ENCODE measurements at places on chromosomes 5 and 9.

DNA sequence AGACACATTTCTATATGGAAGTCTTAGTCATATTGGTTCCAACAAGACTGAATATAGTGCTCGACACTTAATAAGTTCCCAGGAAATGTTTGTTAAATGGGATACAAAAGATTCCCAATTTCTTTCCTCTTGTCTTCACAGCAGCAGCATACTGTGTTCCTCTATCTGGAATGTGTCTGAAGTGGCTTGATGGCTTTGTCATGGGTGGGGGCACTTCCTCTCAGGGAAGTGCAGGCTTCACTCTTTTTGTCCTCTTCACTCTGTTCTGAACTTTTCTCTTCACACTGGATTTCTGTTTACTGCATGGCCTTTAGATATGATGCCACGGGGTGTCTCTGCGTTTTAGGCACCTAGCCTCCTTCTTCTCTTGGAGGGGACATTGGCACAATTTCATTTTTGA is 127.7 kb upstream of the C9orf72 start:
- no peak for DNase-seq

DNA sequence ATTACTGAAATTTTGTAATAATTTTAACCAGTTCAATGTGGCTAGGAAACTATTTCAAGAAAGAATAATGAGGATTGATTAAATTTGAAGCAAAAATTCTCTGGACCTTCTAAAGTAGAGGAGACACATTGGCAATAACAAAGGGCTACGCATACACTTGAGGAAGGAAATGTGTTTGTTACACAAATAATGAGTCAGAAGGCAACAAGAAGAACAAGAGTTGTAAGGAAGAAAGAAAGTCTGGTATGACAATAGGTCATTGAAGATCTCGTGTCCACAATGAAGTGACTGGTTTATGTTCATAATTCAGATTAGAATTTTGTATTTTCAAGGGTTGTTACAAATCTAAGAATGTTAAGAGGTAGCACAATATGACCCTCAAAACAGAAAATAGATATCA is 25.8 kb downstream of the ST8SIA4 start:
- DNase-seq: no peak

GRCh38 chr9:78982849-78983248 is 588.9 kb upstream of the TLE4 start:
- DNase-seq: peak; percentile 80

GRCh38 chr9:88889386-88889785 is 101.9 kb upstream of the S1PR3 start:
- DNase-seq: peak; percentile 65

GRCh38 chr5:1130218-1130946 is 18.5 kb upstream of the SLC12A7 start:
- no peak for DNase-seq

GRCh38 chr5:126129431-126129830 is 293.8 kb upstream of the GRAMD2B start:
- DNase-seq: no peak

DNA sequence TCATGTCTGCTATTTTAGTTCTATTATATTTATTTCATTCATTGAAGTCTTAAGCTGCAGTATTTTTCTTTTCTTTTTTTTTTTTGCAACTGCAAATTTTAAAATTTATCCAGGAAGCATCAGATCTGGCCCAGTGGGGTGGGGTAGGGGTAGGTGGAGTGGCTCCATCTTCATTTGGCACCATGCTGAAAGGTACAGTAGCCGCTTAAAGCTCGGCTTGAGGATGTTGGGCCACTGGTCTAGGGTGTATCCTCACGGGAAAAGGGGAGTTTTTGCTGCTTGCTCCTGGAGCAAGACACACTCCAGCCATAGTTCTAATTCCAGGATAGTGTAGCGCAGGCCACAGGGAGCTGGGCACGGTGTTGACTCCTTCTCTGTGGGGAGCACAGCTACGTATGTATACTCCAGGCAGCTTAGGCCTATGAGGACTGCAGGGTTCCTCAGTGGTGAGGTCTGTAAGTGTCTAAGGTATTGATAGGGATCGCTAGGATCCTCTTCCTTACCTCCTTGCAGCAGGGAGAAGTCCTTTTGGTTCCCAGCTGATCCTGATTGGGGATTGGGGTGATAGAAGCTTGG is 22.7 kb downstream of the RCL1 start:
- DNase-seq: no peak

- peak; percentile 56 for DNase-seq
Observed at GRCh38 chr9:32589083-32589723, 16.2 kb upstream of the NDUFB6 start.

GRCh38 chr9:104961238-104961637 is 33.3 kb upstream of the ABCA1 start:
- DNase-seq: peak; percentile 35

- DNase-seq: no peak
Observed at GRCh38 chr5:73678322-73678740, 52.3 kb downstream of the ARHGEF28 start.

GRCh38 chr5:42595597-42595996 is 161.0 kb upstream of the CCDC152 start:
- DNase-seq: no peak

DNA sequence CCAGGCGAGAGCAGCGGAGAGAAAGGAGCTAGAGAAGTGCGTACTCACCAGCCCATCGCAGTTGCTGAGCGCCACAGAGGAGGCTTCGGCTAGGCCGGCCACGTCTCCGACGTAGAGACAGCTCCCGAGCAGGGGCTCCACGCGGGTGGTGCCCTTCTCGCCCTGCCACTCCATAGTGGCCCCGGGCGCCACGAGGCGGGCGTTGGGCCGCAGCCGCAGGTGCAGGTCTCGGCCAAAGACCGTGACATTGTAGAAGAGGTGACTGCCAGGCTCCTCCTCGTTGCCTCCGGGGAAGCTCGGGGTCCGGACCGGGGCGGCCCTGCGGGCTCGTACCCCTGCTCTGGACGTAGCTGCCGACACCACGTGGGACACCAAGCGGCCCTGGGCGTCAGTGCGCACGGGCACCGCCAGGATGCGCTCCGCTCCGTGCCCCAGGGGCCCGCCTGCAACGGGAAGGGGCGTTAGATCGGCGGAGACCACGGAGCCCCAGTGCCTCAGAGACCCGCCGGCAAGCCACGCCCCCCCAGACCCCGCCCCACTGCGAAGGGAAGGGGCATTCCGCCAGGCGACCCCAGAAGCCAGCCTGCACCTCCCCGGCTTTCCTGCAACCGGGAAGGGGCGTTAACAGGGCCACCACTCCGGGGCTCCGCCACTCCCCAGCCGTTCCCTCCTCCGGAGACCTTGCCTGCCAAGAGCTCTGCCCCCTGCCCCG is 1.4 kb downstream of the ADAMTS2 start:
- DNase-seq: no peak

GRCh38 chr9:133733796-133734533 is 4.2 kb downstream of the SARDH start:
- no peak for DNase-seq

GRCh38 chr5:14039576-14039975 is 95.1 kb upstream of the DNAH5 start:
- peak; percentile 71 for DNase-seq

GRCh38 chr5:77095189-77095588 is 8.1 kb upstream of the ZBED3 start:
- no peak for DNase-seq

- DNase-seq: no peak
Observed at GRCh38 chr5:172792701-172793570, 21.9 kb upstream of the DUSP1 start.

GRCh38 chr5:125050926-125051325 is 304.5 kb upstream of the ZNF608 start:
- DNase-seq: no peak

DNA sequence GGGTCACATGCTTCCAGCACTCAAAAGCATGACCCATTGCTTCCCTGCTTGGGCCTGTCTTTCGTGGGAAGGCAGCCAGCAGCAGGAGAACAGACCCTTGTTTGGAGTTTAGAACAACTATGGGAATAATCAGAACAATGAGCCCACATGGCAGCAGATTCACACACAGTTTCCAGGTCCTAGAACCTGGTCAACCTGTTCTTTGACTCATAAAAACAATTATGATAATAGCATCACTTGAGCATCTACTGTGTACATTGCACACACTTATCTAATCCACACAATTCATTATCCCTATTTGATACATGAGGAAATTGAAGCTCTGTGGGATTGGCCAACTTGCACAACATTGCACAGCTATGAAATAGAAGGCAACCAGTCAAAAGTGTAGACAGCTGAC is 41.7 kb downstream of the KLF4 start:
- DNase-seq: no peak

GRCh38 chr9:78940121-78940855 is 631.5 kb upstream of the TLE4 start:
- DNase-seq: no peak

DNA sequence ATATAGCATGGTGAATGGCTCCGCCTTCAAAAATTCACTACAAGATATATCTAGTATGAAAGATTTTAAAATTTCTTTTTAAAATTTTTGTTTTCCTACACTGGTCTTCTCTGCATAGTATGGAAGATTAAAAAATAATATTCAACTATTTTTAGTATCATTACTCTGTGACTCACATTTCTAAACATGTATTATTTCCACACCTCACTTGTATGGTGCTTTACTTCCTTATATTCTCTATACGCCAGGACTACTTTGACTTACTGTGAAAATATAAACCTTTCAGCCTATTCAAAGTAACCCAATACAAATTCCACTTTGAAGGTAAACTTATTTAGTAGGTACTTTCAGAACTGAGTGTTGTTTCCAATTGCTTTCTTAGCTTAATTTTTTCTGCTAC is 26.8 kb upstream of the TXNDC8 start:
- no peak for DNase-seq

DNA sequence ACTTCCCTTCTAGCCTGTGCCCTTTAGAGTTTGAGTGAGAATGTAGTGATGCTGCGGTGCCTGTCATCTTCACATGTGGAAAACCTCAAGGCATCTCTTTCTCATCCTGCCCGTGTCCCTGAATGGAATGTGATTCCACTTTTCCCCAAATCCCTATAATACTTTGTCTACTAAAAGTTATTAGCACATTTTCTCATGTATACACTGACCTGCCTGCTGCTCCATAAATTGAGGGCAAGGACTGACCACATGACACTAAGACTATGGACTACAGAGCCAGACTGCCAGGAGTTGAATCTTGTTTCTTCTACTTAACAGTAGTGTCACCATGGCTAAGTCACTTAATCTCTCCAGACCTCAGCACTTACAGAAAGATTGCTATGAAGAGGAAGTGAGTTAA is 93.0 kb downstream of the TEK start:
- no peak for DNase-seq

DNA sequence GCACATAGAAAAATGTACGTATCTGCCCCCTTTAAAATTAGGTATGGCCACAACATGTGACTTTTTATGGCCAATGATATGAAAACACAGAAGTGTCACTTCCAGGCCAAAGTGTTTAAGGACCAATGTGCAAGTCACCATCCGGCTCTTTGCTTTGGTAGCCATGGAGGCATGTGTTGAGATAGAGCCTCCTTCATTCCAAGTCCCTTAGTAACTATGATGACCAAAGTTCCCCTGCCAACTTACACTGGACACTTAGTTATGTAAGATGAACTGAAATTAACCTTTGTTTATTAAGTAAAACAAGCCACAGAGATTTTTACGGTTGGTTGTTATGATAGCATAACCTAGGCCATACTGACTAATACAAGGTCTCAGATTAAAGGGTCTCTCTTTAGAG is 51.0 kb downstream of the FBN2 start:
- DNase-seq: no peak

DNA sequence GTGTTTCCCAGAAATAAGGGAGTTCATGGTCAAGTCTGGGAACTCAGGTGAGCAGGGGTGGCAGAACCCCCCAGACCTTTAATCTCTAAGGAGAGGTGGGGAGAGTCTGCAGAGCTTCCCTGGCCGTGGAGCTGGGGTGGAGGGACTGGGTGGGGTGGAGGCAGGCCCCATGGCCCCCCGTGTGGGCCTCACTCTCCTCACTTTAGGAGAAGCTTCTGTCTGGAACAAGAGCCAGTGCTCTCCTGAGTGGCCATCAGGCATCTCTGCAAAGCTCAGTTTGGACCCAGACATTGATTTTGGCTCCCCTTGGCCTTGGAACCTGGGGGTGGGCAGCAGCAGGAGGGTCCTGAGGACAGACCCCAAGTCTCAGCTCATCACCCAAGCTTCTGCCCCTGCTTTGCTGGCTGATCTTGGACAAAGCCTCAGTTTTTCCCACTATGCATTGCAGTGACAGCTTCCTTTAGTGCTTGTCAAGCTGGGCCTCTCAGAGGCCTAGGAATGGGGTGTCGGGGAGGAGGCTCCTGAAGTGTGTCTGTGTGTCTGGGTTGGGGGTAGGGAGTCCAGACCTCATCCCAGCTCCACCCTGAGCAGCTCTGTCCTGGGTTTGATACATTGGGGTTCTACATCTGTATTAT is 3.5 kb upstream of the GBGT1 start:
- no peak for DNase-seq

GRCh38 chr5:66224274-66224673 is 80.2 kb downstream of the SREK1 start:
- no peak for DNase-seq

- no peak for DNase-seq
Observed at GRCh38 chr5:31029925-31030324, 163.6 kb upstream of the CDH6 start.

- no peak for DNase-seq
Observed at GRCh38 chr9:71567890-71568289, 200.4 kb downstream of the CEMIP2 start.

DNA sequence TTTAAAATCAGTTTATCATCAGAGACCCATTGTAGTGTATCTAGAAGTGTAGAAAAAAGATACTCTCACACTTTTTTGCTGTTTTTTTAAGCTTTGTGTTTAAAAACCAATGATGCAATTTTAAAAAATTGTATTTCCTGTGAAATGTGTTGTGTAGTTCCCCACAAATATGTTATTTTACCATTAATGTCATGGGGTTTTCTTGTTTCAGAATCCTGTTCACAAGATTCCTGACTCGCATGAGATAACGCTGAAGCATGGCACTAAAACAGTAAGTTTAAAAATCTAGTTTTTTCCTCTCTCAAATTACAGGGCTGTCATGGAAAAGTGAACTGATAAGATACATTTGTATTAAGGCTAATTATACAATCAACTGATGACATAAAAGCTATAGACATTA is 58.6 kb downstream of the WDR70 start:
- peak; percentile 61 for DNase-seq

DNA sequence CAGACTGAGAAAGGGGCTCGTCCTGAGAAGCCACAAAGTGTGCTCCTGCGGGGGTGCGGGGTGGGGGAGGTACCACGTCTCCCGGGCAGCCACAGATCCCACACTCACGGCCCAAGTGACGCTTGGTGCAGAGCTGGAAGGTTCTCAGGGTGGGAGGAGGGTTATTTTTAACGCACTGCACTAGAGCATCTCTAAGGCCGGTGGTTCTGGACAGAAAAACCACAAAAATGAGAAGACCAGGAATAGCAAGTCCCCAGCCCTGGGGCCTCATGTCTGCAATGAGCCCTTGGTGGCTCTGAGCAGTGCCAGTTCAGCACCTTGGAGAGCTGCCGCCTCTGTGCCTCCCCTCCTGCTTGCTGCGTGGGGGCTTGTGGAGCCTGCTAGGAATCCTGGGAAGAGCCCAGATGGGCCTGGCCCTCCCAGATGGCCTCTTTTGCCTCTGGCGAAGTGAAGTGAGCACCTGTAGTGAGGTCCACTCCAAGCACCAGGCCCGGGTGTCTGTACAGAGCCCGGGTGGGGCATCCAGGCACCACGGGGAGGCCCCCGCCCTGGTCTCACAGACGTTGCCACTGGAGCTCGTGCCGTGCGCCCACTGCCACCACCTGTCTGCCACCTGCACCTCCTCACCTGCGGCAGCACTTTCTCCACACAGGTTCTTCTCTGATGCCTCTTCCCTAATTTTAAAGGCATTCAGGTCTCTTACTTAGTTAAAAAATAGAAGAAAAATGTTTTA is 48.9 kb upstream of the CACNA1B start:
- no peak for DNase-seq

Measured in astrocyte (in vitro differentiated cells and primary cell).